ENCODE measurements at places on chromosomes 6 and 20.
A peak's percentile ranks its signal among the peaks of the same experiment; 100 is the strongest.

GRCh38 chr6:13188306-13188705, 140.0 kb downstream of the TBC1D7 start:
- DNase-seq: no peak

- DNase-seq: no peak
Measured at GRCh38 chr6:148251891-148252290, 90.7 kb upstream of the SASH1 start.

DNA sequence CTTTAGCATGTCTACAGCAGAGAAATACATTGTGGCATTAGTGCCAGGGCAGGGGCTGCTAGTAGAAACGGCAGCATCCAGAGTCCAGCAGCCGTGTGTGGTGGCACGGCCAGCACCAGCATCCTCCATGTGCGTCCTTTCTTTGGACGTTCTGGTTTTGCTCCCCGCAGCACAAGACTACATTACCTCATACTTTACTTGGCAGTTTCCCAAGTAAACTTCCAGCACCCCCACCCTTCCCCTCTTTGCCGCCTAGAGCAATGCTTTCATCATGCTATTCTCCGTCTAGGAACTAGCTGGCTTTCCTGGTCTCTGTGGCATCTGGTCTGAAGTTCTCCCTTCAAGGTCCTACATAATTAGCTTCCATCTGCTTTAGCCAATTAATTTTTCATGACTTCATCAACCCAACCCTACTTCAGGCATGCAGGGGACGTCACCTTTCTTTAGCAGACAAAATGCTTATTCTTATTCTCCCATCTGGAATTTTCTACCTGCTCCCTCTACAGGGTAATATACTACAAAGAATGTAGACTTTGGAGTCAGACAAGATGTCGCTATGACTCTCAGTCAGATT, 67.6 kb downstream of the BLOC1S5 start:
- no peak for DNase-seq

DNA sequence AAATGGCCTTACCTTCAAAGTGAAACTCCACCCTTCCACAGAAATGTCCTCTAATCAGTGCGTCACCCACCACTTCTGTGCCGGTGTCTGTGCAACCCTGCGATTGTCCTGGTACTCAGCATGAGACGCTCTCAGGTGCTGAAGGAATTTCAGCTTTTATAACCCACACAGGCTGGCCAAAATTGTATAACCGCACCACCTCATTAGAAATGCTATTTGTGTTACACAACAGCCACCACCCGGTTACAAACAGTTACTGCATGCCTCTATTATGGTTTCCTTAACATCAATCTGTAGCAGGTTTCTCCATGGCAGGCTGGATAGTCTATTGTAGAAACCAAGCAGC, 51.5 kb downstream of the SLC23A2 start:
- DNase-seq: no peak

- no peak for DNase-seq
Measured at GRCh38 chr20:25461786-25462545, 54.5 kb downstream of the GINS1 start.

DNA sequence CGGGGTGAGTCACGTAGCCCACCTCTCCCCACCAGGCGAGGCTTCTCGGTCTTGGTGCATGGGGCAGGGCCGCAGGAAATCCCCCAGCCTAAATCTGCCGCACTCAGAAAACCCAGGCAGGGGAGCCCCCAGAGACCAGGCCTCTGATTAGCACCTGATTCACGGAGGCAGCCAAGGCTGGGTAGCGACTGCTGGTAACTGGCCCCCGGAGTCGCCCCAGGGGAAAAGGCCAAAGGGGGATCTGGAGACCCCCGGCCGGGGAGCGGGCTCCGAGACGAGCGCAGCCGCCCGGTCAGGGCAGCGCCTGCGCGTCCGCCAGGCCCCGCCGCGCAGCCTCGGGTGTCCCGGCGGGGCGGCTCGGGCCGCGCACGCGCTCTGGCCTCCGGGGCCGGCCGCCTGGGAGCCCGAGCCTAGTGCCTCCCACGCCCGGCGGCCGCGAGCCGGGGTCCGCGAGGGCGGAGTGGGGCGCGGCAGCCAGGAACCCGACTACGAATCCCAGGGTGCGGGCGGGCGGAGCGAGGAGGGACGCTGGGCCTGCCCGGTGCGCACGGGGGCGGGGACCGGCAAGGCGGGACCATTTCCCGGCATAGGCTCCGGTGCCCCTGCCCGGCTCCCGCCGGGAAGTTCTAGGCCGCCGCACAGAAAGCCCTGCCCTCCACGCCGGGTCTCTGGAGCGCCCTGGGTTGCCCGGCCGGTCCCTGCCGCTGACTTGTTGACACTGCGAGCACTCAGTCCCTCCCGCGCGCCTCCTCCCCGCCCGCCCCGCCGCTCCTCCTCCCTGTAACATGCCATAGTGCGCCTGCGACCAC, at the start of gene DUSP22:
Gene DUSP22 (plus strand): TSS at position 791 of the 809 bp plus-strand sequence. CDS start 53 bp downstream, outside the sequence.
- DNase-seq: peak; percentile 95

DNA sequence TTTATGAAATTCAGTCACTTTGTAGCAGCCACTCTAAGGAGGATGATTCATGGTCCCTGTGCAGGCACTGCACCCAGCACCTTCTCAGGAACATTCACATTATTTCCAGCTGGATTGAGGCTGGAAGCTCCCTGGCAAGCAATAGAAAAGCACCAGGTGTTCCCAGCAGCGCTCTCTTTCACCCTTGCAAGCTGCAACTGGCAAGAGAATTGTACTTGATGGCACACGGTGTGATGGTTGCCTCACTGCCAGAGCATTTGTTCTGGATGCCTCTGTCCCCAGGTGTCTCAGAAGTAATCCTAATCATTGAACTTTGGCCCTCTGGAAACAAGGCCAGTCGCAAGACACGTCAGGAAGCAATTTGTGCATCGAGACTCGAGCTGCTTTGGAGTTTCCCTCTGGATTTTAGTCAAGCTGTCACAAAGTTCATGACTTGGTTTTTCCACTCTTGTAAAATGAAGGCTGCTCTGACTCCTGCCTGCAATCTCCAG, 24.9 kb upstream of the PHACTR2 start:
- no peak for DNase-seq

GRCh38 chr6:105384004-105384403, 18.9 kb downstream of the PREP start:
- DNase-seq: no peak

DNA sequence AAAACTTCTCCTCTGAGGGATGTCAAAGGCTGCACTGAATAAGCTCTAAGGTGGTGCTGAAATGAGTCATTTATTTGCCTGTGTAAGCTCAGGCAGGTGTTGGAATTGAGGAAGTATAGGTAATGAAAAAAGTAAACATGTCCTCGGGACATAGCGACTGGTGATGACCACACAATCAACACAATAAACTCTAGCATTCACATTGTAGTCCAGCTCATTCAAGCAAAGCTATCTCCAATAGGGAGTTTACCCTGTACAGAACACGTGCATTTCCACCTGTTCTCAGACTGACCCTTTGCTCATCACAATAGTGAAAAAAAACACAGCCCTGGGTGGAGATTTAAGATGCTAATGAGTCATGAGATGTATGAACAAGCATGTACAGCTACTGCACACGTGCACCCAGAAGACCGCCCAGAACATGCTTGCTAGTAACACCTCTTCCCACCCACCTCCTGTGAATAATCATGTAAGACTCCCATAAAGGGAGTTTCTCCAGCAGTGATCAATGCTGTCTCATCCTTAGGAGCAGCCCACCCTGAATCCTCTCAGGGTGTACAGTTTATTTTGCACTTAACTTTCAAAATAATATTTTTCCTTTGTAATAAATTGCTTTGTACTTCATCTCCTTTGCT, 33.0 kb upstream of the POU5F1 start:
- DNase-seq: no peak

DNA sequence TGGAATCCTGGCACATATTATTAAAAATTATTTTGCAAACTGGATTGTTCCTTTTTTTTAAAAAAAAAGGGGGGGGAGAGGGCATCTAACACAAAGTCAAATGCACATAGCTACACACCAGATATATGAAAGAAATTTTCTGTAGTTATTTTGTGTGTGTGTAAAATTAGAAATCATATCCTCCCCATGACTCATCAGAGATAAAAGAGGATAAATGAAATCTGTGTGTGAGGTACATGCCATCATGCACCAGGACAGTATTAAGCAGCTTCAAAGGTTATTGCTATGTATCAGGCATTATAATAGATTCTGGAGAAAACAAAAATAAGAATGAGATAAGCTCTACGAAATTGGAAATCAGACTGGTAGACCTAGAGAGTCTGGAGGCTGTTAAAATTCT, 5.2 kb downstream of the BTBD9 start:
- no peak for DNase-seq

GRCh38 chr6:127484212-127484863, 25.1 kb upstream of the KIAA0408 start:
- no peak for DNase-seq

DNA sequence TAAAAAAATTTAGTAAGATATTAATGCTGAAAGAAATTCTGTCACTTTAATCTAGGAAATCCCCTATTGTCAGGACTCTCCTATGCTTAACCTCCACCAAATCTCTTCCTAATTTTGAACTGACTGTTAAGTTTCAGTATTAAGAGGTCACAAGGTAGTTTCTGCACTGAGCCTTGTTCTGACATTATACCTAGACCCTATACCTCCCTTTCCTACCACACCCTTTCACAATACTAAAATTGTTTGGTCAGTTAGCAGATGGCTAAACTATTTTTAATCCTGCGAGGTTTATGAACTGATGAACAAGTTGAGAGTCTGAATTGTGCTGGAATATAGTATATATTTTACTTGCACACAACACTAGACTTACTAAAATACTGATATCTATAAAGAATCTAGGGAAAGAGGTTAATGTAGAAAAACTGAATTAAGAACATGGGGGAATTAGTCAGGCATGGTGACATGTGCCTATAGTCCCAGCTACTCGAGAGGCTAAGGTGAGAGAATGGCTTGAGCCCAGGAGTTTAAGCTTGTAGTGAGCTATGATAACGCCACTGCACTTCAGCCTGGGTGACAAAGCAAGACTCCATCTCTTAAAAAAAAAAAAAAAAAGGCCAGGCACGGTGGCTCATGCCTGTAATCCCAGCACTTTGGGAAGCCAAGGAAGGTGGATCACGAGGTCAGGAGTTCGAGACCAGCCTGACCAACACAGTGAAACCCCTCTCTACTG, 51.5 kb downstream of the HBS1L start:
- no peak for DNase-seq

GRCh38 chr6:53727748-53728147, 62.2 kb upstream of the KLHL31 start:
- DNase-seq: no peak

Measured in activated B cell treated with CpG ODN at 0.5 μM for 24 hours (primary cell).